ENCODE measurements at places on chromosomes 6 and 20.

GRCh38 chr20:15886250-15886649 lies 687.0 kb downstream of the KIF16B start:
- DNase-seq = no peak

DNA sequence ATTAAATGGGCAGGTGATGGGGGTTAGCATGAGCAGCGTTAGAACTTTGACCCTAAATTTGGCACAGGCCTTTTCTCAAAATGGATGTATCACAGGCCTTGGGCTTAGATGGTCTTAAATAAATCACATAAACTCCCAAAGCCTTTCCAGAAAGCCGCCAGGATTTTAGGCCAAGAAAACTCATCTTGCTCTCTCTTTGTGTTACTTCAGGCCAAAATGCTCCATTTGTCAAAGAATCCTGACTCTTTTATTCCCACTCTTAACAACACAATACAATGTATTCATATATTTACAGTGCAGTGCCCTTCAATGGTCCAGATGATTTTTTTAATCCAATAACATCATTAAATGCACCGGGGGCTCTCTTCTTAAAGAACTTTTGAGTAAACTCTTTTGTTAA lies 5.9 kb upstream of the TCP11 start:
- no peak for DNase-seq

DNA sequence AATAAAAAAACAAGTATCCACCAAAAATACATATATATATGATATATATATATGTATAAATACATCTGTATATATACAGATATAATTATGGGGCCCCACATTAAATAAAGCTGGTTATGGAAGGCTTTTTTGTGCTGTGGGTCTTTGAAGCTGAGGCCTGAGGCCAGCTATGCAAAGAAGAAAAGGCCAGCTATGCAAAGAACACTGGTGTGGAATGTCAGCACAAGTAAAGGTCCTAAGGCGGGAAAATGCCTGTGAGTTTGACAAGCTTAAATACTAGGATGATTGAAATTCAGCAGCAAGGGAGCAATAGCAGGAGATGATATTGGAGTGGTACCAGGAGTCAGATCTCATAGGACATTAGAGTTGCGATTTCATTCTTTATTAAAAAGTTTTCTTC lies 25.2 kb downstream of the ADGRF1 start:
- DNase-seq = no peak

GRCh38 chr6:135318738-135319469 lies 137.8 kb downstream of the MYB start:
- no peak for DNase-seq

DNA sequence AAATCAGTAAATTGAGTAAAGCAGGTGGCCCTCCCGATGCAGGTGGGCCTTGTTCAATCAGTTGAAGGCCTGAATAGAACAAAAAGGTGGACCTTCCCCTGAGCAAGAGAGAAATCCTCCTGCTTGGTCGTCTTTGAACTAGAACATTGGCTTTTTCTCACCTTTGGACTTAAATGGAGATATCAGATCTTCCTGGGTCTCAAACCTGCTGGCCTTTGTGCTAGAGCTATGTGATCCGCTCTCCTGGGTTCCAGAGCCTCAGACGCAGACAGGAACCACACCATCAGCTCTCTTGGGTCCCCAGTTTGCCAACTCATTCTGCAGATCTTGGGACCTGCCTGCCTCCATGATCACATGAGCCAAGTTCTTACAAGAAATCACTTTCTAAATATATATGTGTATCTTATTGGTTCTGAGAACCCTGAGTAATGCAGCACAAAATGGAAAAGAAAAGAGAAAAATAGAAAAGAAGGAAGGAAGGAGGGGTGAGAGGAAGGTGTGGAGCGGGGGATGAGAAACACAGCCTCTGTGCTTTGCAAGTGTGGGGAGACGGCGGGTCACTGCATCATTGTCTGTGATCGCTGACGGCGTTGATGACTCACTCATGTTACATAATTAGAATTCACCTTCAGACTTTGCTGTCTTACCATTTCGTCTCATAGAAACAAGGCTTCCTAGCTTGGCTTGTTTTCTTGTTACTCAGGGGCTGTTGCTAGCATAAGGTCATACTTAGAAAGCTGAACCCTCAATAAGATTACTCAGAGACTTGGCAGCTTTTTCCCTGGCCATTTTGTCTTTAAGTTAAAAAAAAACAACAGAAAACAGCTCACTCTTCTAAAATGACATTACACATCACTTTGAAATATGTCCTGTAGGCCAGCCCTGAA lies 85.7 kb upstream of the NEDD9 start:
- peak; percentile 85 for DNase-seq
